RPMI7951 (cell line): ENCODE measurements at places on chromosomes 12 and 14.

DNA sequence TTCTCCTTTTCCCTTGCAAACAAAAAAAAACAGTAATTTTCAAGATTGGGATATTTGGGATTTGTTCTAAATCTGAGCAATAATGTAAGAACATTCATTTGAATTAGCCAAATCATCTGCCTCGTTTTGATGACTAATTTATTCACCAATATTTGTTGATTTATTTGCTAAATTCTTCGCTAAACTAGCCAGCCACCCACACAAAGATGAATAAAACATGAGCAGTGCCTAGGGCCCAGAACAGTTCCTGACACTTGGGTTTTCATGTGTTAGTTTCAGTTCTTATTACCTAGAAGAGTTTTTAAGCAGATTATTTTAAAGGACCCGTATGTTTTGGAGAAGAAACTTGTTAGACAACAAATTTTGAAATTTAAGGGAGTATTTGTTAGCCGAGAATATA lies 1.4 kb downstream of the ETNK1 start:
- DNase-seq: peak; percentile 15

DNA sequence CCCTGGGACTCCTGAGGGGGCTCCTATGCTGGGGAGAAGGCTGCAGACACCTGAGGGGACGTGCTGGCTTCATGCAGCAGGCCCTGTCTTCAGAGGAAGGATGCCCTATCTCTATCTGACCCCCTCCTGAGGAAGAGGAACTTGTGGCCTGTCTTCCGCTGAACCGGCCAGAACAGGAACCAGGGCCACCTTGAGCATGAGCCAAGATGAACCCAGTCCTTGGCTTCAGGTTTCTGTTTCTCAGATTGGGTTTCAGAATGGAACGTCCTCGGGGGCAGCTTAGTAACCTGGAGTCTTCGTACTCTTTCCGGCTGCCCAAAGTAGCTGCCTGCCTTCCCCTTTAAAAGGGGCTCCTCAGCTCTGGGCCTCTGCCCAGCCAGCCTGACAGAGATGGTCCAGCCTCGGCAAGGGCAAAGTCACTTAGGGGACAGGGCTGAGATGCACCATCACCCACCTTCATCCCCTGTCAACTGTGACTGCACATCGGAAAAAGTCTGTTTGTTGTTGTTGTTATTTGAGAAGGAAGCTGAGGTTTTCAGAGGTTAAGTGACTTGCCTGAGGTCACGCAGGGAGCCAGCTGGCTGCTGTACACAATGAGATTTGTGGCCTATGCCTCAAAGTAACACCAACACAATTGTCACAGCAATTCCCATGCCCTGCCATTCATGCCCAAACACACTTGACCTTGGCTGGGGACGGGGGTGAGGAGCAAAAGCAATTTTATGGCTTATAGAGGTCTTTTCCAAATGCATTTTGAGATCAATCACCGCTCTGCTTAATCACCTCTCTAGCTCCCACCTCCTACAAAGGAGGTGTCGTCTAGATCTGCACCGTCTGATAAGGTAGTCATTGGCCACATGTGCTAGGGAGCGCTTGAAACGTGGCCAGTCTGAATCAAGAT lies 13.4 kb downstream of the ASB2 start:
- DNase-seq: peak; percentile 57

GRCh38 chr12:26195250-26195640 lies at the start of gene SSPN:
TSS of gene SSPN (plus strand) at chr12:26195573. CDS start at chr12:26195673, 100 bp downstream.
- DNase-seq: peak; percentile 62

DNA sequence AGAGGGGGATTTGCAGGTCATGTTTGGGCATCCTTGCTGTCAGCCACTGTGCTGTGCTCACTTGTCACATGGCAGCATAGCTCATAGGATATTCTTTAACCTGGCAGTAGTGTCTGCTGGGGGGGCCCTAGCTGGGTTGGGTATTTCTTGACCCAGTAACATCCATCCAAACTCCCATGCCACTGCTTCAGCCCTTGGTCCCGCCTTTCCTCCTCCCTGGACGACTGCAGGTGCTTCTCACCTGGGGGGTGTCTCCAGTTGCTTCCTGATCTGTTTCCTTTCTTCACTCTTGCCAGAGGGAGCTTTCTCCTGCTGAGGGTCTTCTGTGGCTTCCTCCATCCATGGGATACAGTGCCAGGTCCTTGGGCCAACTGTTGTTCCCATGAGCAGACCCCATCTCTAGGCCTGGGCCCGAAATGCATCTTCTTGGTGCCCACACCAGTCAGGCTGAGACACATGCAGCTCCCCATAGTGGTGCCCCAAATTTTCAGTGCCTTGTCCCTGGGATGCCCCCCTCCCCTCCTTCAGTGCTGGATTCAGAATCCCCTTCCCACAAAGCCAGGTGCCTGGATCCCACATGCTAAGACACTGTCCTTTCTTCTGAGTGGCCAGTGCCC lies 20.5 kb downstream of the C14orf132 start:
- DNase-seq: no peak
